Smooth muscle cell of the brain vasculature (primary cell): ENCODE measurements at places on chromosomes 7 and 10.

DNA sequence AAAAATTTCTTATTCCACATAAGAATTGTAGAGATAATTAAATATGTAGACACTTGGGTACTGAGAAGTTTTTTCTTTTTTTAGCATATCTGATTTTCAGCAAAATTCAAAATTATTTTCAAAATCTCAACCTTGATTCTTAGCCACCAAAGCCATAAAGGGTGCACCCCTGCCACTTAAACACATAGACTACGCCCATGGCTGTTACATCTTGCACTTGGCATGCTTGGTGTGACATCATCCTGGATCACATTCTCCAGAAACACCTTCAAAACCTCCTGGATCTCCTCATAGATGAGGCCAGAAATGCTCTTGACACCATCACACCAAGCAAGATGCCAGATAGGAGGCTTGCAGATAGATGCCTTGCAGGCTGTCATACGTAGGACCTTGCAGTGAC, 89.1 kb upstream of the KLF14 start:
- no peak for DNase-seq

GRCh38 chr7:95491634-95492314, 6.0 kb downstream of the ASB4 start:
- DNase-seq = no peak

DNA sequence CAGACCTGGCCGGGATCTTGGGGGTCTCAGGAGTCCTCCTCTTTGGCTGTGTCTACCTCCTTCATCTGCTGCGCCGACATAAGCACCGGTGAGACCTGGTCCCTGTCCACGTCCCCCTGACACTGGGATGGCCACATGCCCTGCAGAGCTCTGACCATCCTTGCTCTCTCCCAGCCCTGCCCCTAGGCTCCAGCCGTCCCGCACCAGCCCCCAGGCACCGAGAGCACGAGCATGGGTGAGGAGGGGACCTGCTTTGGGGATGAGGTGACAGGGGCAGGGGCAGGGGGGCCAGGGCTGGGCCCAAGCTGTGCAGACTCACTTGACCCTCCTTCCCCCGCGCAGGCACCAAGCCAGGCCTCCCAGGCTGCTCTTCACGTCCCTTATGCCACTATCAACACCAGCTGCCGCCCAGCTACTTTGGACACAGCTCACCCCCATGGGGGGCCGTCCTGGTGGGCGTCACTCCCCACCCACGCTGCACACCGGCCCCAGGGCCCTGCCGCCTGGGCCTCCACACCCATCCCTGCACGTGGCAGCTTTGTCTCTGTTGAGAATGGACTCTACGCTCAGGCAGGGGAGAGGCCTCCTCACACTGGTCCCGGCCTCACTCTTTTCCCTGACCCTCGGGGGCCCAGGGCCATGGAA, 959 bp downstream of the PVRIG start:
- DNase-seq = no peak

DNA sequence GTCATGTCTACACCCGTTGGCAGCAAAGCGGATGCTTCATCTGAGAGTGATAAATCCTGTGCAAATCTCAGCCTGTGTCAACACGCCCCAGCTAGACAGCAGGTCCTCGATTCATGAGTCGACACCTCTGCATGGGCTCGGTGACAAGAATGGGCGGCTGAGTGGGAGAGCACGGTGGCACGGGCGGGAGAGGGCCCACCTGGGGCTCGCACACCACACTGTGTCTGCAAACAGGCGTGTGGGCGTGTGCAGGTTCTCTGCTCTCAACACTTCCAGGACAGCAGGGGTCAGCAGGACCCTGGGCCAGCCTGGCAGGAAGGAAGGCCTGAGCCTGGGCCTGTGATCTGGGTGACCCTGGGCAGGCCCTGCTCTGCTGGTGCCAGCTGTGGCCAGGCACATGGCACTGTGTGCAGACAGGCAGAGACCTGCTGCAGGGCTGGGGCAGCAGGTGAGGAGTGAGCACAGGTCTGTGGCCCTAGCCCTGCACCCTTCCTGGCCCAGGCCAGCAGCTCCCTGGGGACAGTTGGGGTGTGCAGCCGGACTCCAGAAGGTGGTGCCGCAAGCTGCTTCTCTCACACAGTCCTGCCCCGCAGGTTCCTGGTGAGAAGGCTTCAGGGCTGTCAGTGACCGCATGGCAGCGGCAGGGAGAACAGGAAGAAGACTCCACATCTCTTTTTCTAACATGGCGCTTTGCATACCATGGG, 216.4 kb downstream of the ELFN1 start:
- DNase-seq = no peak

DNA sequence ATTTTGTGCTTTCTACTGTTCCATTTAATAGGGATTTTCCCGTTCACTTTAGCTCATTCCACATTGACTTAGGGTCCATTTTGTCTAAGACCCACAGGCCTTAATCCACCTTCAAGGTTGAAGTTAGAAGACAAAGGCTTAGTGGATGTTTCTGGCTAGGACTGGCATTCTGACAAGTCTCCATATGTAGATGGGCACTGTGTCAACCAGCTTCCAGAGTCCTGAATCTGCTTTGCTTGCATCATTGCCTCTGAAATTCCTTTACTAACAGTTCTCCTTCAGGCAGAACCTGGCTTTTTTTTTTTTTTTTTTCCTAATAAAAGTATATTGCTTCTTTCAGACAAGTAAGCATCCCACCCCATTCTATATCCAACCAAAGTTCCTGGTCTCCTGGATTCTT, 69.6 kb upstream of the PDCD4 start:
- no peak for DNase-seq

DNA sequence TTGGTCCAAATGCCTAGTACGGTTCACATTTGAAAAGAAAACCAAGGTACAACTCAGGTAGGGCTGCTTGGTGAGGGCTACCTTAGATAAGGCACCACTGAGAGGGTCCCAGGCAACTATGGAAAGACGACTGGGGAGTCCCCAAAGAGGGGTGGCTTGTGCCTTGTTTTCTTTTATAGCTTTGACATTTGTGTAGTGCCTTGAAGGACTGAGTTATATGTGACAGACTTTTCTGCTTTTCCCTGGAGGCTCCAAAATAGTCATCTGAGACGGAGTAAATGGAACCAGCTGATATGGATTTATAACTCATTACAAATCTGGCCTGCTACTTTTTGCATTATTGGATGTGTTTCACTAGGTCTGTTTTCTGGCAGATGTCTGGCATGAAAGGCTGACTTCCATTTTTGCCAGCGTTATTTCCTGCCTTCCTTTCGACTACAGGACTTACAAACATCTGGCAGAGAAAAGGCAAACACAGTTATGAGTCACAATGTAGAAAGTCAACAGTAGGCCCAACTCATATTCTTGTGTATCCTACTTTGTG, 88.2 kb upstream of the IMMP2L start:
- DNase-seq = peak; percentile 6

DNA sequence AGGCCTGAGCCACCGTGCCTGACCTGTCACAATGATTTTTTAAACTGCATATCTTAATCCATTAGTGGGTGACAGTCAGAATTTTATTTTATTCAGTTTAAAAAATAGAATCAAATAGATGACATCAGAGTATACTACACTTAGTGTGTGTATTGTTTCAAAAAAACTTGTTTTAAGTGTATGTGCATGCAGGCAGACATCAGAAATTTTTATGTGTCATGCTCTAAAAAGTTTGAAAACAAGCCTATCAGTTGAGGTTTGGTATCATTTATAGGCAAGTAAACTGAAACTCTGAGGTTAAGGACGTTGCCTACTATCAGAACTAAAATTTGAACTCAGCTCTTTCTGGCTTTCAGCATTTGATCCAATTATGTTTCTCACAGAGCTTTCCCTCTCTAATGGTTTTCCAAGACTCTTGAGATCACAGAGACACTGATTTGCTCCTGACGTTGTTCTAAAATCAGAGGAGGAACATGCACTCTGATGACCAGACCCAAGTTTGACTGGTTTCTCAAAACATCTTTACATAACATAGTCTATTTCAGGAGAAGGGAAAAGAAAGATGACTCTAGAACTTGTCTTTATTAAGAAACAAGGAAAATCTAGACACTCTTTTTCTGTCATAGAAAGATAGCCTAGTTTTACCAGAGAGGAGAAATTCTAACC, 188.6 kb downstream of the AUTS2 start:
- DNase-seq = no peak

DNA sequence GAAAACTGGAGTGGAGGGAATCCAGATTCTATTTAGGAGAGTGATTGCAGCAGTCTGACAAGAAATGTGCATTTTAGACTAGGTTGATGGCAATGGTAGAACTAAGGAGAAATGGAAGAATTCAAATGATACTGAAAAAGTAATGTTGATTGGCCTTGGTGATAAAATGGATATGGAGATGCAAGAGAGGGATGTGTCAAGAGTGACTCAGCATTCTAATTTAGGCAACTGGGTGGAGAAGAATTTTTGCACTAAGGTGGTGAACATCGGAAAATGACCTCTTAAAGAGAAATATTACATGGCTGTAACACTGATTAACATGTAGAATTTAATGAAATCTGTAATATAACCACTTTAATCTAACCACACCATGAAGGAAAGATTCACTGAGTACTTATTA, 806.5 kb downstream of the PHTF2 start:
- DNase-seq = no peak

- DNase-seq = no peak
Observed at GRCh38 chr7:106486331-106486730, 174.6 kb downstream of the CCDC71L start.

DNA sequence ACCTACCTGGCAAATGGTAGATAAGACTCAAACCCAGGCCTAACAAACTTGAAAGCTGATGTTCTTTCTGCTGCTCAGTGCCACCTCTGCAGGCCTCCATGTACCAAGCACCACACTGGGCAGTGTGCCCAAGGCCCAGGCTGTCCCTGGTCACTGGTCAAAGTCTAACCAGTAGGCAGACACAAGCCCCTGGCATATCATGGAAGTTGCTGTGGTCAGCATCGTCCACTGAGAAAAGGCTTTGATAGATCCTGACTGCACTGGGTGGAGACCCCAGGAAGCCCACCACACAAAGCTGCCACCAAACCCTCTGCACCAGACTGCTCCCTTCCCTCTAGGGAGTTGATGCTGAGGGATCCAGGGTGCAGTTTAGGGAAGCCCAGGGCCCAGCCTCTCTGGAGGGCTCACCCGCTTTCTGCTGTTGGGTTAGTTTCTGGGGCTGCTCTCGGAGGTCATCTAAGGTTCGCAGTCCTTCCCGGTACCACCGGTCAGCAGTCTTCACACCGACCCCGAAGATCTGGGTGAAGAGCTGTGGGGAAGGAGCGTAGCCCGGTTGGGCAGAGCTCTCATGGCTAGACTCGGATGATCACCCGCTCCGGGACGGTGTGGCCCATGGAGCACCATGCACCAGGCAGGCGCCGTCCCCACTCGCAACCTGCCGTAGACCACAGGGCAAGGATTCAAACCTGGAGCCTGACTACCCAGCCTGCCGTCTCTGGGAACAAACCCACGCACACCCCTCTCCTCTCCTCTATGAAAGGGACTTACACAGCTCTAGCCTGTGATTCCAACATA, 6.0 kb downstream of the POLM start:
- DNase-seq = no peak

- no peak for DNase-seq
Observed at GRCh38 chr7:83053965-83054364, 108.7 kb downstream of the PCLO start.

DNA sequence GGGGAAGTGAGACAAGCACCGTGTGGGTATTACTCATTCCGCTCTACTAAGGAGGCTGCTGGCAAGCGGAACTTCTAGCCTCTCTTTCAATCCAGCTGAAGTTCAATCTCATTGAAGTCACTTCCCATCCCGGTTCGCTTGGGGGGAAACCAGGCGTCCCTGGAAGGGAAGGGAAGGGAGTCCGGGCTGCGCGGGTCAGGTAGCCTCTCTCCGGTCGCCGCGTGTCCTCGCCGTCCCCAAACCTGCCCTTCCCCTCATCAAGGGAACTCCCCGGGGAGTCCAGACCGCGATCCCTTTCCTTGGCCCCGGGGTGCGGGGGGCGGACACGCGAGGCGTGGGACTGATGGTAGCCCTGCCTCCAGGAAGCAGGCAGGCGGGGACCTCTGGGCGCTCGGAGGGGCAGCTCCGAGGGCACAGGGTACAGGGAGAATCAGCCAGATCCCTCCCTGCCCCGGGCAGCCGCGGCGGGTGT, 598 bp upstream of the ZEB1 start:
- no peak for DNase-seq

DNA sequence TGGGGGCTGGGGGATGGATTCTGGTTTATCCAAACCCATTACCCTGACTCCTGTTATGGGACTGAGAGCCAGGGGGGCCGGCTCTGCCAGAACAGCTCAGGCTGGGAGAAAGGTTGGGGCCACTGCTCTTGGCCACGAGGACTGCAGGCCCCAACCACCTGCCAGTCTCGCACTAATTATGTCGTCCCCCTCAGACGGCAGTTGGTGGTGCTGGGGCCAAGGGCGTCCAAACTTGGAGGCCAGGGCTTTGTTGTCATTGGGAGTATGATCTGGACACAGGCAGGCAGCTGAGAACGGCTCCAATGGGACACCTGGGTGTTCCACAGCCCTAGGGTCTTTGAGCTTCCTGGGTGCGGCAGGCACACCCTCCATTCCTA, 34.7 kb downstream of the DRGX start:
- DNase-seq = no peak

DNA sequence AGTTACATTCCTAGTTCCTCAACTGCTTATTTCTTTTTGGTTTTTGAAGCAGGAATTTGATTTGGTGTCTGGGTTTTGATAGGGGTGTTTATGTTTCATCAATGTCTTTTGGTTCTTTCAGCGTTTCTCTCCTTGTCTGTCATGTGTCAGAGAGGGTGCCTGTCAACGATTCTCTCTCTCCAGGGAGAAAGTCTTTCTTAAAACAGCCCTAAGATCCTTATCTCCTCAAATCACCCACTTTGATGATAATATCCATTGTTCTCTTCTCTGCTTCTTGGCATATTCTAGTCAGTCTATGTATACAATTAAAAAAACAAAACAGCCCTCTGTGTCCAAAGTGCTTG, 77.2 kb downstream of the TCF7L2 start:
- no peak for DNase-seq

DNA sequence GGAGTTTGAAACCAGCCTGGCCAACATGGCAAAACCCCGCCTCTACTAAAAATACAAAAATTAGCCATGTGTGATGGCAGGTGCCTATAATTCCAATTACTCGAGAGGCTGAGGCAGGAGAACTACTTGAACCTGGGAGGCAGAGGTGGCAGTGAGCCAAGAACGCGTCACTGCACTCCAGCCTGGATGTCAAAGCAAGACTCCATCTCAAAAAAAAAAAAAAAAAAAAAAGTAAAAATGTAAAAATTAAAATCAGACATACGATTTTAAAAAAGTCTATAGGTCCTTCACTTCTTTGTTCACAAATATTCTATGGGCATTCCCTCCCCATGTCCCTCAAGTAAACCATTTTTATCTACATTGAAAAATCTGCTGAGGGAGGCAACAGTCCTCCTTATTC, 34.9 kb upstream of the TLL2 start:
- DNase-seq = no peak

DNA sequence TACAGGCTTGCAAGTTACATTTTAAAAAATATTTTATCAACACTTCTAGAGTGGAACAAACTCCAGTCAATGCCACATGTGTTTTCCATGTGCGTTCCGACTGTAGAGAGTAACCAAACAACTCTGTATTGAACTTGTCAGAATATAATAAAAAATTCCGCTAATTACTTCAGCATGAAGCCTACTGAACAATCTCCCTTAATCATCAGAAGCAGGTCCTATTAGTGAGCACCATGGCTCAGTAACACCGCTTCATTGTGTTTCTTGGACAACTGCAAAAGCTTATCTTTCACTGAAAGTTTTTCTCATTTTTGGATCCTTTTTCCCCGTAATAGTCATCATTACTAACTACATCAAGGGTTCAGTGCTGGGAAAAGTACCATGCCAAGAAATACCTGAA, 117.0 kb downstream of the MKX start:
- DNase-seq = no peak
